Activated T-helper 1 cell treated with Interleukin-2 at 50 U/mL for 16 hours (primary cell): ENCODE measurements at places on chromosomes 13 and 19.

DNA sequence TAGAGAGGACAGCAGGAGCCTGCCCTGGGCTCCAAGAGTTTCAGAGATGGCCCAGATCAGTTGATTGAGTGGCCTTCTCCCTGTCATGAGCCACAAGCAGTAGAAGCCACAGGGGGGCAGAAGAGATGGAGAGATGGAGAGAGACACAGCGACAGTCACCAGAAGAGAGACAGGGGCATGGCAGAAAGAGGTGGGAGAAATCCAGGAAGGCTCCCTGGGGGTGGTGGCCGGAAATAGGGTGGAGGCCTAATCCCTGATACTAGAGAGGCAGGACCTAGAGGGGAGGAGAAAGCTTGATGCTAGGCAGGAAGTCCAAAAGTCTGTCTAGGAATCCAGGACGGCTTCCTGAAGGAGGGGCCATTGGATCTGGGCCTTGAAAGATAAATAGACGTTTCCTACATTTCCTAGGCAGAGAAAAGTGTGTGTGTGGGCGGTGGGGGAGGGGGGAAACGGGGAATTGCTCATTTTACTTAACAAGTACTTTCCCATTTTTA is 9.6 kb upstream of the TPM4 start:
- peak; percentile 23 for DNase-seq

DNA sequence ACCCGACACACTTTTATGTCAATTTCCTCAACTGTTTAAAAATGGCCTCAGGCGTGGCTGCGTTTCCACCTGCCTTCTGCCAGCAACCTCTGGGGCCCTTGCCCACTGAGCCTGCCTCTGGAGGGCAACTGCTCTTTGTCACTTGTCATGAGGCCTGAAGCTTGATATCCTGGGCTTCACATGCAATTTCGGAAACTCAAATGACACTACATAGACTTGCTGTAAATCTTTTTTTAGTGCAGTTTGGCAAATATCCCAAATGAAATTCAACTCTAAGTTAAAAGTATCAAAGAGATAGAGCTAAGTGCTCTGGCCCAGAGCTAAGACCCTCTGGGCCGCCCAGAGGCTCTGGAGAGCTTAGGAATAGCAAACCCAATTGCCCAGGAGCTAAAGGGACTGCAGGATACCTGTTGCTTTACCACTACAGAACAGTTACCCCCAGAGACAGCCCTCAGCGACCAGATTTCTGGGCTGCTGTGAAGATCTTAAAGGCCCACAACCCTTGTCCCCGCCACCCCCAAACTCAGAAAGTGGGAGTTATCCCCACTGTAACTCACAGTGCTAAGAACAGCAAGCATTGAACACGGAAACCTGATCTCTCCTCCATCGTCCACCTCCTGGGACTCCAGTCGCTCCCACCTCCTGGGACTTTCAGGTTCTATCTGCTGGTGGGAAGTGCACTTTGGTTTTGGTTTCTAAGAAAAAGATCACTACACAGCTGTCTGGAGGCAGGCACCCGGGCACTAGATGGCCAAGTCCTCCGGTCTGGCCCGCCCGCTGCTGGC is 19.4 kb downstream of the GJA3 start:
- no peak for DNase-seq

- no peak for DNase-seq
Observed at GRCh38 chr19:29485293-29485692, 40.5 kb upstream of the VSTM2B start.

- DNase-seq, result no peak
Observed at GRCh38 chr13:21701460-21701859, 30.6 kb downstream of the FGF9 start.

DNA sequence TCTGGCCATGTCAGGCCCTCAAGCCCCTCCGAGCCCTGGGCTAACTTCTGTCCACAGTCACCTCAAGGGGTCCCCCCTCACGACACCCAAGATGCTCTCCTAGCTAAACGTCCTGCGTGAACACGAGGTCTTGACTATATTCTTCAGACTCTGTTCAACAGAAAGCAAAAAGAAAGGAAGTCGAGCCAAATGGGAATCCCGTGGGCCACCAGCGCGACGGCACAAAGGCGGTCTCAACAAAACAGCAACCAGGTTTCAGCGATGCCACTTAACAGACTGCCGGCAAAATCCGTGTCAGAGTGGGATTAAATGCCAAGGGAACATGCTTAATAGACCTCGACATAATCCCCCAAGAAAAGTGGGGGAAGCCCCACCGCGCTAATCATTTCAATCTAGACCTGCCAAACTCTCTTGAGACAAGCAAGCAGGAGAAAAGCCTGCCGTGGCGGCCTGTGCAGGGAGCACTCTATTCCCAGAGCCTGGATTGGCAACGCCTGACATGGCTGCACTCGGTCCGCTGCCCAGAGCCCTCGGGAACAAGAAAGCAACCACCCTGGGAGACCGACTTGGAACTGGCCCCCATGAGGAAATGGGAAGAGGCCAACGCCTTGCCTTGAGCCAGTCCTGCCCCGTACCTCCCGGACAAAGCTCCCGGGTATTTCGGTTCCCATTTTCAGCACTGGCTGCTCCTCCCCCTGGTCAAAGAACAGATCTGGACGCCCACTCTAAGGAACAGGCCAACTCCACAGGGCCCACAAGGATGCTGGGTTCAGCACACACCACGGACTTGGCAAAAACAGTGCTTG is 16.0 kb downstream of the ZC3H4 start:
- DNase-seq, result no peak

- DNase-seq, result no peak
Observed at GRCh38 chr13:27022571-27023311, 148.9 kb downstream of the USP12 start.

DNA sequence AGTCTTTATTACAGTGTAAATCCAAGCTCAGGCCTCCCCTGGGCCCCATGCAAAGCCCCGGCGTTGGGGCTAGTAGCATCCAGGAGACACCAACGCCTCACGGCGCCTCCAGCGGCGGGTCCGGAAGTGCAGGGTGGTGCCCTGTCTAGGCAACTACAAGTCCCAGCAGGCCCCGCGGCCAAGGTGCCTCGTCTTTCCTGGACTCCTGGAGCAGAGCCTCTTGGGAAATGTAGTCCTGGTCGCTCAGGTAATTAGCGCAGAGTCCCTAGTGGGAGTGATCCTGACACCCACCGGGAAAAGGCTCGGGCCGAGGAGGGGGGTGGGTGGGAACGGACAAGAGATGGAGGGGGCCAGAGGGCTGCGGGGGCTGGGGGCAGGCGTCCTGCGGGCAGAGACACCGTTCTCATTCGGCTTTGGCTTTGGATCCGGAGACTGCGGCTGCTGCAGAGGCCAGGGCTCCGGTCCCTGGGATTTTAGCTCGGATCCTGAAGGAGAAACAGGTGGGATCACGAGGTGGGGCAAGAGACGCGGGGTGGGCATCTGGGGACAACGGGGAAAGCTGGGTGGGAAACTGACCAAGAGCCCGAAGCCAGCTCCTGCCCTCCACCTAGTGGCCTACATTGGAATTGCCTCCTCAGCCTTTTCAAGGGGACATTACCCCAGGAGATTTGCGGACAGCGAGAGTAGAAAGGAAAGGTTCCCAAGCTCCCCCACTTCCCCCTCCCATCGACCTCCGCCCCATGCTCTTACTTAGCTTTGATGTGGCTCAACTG is 11.4 kb downstream of the RTN2 start:
- DNase-seq, result peak; percentile 92

GRCh38 chr19:47758443-47758804 is 13.1 kb downstream of the NOP53 start:
- no peak for DNase-seq

DNA sequence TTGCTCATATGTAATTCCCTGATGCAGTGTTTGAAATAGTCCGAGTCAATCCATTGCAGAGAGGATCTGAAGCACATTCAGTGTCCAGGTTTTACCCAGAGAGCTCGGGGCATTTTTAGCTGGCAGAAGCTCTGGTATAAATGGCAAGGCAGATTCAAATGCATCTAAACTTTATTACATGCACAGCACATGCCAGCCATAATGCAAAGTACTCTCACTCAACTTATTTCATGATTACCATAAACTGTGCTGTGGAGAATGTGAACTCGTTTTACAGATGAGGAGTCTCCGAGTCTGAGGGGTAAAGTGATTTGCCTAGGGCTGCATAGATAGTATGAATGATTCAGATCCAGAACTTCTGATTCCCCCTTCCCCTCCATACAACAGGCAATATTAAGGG is 13.5 kb upstream of the CBY2 start:
- DNase-seq, result no peak

- no peak for DNase-seq
Observed at GRCh38 chr19:29841209-29841558, 29.4 kb downstream of the CCNE1 start.

- no peak for DNase-seq
Observed at GRCh38 chr13:52978989-52979388, 49.6 kb upstream of the OLFM4 start.

- DNase-seq, result no peak
Observed at GRCh38 chr13:93244918-93245280, 18.3 kb downstream of the GPC6 start.
